ENCODE measurements at places on chromosomes 12 and 14.
A peak's percentile ranks its signal among the peaks of the same experiment; 100 is the strongest.

- no peak for DNase-seq
Observed at GRCh38 chr14:32696325-32697091, 242.2 kb upstream of the NPAS3 start.

DNA sequence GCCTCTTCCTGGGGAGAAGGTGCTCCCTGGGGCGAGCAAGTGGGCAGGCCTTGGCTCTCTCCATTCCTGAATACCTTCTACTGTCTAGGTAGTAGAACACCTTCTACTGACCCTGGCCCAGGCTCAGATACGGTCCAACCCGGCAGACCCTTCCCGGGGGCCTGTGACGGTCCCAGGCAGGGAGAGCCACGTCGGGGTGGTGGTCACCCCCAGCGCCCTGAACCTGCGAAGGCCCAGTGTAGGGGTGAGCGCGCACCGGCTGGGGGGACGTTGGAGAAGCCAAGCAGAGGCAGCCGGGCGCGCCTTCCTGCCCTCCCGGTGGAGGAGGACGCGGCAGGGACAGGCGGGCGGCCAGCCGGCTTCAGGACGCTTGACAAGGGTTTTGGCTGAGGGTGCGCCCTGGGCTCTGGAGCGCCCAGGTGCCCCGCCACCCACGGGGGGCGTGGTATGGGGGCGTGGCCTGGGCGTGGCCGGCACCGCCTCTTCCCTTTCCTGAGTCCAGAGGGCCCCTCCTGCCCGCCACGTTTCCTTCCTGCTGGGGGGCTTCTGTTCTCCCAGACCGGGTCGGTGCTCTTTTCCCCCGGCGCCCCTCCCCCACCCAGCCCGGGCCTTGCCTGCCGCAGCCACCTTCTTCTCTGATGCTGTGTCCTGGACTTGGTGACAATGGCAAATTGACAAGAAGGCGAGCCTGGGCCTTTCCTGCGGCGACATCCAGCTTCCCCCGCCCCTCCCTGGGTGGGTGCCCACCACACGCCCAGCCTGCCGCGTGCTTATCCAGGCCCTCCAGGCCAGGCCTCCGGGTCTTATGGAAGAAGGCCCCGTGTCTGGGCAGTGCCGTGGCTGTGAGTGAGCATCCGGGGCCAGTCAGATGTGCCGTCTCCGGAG lies 24.5 kb upstream of the PPP1R13B start:
- DNase-seq = no peak

- no peak for DNase-seq
Observed at GRCh38 chr12:614411-614970, 48.8 kb downstream of the NINJ2 start.

- DNase-seq = no peak
Observed at GRCh38 chr14:66383257-66383656, 102.9 kb upstream of the CCDC196 start.

DNA sequence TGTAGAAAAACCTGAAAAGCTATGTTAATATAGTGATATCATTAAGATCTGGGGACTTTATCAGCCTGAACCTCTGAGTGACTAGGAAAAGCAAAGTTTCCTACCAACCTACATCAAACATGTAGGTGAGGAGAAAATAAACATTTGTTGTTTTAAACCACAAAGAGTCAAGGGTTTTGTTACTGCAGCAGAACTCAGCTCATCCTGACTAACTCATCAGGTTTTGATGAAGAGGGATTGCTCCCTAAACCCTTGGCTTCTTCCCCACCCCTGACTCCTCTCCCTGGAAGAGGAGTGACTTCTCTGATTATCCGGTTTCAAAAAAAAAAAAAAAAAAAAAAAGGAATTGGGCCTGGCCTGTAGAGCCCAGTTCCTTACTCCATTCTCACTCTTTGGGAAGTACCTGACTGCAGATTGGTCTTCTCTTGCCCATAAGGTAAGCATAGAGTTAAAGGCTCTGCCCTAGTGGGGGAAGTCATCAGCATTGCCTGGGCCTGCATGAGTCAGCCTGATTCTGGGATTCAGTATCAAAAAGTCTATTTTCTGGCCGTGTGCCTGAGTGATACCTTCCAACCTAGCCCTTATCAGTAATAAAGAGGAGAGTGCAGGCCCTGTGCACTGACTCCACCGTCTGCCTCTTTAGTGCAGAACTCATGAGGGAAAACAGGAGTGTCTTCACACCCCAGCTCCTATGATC lies 16.9 kb downstream of the BDKRB1 start:
- DNase-seq = no peak

GRCh38 chr14:29735459-29735858 lies 192.2 kb downstream of the PRKD1 start:
- DNase-seq = no peak

GRCh38 chr14:80567905-80568536 lies 356.7 kb upstream of the DIO2 start:
- DNase-seq = peak; percentile 5

GRCh38 chr12:95738024-95738611 lies 52.4 kb downstream of the NTN4 start:
- no peak for DNase-seq

DNA sequence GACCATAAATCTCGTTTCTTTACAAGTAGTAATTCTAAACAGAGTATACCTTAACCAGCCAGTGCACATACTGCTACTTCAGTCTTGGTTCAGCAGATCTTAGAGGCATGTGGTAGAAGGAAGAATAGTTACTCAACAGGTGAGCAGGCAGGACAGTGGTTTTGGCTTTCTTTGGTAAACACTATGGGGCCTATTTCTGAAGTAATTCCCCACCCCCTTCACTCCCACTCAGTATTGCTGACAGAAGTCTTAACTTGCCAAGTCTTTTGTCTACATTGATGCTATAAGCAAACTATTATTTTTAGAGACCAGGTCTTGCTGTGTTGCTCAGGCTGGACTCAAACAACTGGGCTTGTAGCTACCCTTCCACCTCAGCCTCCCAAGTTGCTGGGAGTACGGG lies 68.5 kb downstream of the FBXO34 start:
- DNase-seq = no peak

GRCh38 chr12:58877243-58877743 lies 43.0 kb downstream of the LRIG3 start:
- peak; percentile 97 for DNase-seq

GRCh38 chr14:103696466-103697071 lies 18.7 kb downstream of the XRCC3 start:
- DNase-seq = no peak

DNA sequence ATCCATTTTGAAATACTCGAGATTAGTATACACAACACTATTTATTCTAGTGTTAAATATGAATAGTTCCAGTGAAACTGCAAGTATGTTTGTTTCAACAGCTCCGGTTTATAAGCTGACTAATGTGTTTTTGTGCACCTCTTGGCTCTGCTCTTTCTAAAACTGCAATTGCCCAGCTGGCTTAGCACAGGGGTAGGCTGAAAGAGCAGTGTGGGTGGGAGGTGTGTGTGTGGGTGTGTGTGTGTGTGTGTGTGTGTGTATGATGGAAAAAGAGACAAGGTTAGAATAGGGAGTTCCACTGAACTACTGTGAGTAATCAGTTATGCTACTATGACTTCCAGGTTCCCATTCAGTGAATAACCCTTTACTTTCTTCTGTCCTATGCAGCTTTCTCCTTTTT lies 37.8 kb upstream of the DDHD1 start:
- DNase-seq = no peak

- no peak for DNase-seq
Observed at GRCh38 chr14:35959835-35960234, 133.7 kb downstream of the BRMS1L start.

- no peak for DNase-seq
Observed at GRCh38 chr12:119592232-119592631, 1.3 kb upstream of the TMEM233 start.

DNA sequence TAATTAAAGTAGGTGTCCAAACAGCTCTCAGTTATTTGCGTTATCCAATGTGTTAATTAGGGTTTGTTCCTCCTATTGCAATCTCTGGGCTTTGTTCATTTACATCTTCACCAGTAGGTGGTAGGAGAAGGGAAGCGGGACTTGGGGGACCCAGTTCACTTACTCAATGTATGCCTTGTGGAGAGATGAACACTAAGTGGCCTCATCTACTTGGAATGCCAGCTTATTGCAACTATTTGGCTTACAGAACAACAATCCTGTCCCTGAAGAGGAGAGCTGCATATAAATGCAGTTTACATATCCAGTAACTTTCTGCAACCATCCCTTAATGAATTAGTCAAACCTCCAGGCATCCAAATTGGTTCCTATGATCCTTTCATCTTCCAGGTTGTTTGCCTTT lies 417.1 kb upstream of the CCDC196 start:
- DNase-seq = no peak

DNA sequence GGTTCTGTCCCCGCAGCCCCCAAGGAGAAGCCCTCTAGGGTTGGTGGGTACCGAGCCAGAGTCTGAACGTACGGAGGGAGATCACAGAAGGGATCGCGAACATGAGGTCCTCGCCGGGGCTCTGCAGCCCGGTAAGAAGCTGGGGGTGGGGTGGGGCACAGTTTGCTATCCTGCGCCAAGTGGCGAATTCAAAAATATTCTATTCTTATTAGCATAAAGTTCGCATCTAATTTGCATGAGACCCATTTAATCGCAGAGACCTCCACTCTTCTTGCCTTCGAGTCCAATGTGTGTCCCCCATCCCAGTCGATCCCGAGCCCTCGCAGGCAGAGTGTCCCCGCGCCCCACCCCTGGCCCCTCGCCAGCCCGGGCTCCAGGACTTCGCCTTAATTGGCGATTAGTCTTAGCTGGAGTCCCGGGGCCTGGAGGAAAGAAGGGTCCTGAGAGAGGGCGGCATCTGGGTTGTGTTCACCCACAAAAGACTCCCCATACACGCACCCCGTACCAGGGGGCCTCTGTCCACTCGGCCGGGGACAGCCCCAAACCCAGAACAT lies 604 bp upstream of the ARHGEF25 start:
- no peak for DNase-seq

DNA sequence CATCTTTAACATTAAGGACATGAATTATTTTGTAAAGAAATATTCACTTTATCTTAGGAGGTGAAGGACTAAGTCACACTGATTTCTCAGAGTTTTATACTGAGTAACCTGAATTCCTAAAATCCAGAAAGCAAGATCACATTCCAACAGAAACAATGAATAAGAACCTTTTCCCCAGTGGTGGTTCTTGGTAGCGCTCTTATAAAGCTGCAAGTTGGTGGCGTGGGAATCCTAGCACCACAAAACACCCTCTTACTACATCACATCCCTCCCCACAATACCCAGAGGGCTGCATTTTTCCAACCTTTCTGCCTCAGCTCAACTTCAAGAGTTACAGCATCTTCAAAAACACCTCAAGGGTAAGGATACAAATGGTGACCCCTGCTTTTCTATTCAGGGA lies 44.0 kb upstream of the SMUG1 start:
- peak; percentile 63 for DNase-seq

- no peak for DNase-seq
Observed at GRCh38 chr14:36214476-36215216, 38.1 kb upstream of the PTCSC3 start.

DNA sequence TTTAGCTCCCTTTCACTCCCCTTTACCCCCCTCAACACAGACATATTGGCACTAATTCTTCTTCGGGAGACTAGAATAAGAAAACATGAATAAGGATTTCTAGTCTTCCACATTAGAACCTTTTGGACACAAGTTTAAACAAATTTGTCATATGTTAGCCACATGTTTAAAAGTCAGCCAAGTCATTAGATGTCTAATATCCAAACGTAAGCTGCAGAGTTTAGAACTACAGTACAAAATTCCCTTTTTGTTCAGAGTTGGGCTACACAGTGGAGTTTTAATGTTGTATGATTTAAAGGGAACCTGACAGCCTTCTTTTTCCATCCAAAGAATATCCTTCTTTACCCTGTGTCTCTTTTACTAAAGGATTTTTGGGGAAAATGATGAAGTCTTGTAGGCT lies 79.8 kb downstream of the PDE6H start:
- no peak for DNase-seq

- DNase-seq = no peak
Observed at GRCh38 chr12:117563007-117563406, 201.6 kb upstream of the NOS1 start.

DNA sequence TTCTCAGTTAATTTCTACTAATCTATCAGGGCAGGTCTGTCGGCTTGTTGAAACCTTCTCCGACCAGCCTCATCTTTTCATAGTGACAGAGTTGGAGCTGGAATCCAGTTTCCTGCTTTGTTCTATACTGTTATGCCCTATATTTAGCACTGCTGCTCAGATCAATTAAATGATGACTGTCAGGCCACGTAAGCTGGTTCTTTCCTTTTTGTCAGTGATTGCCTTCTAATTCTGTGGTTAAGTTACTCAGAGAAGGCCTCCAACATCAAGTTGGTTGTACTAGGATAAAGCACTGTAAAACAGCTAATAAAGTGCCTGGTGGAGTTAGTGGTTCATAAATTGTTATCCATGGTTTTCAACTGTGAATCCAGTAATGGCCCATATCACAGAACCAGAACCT lies 22.6 kb downstream of the DERA start:
- DNase-seq = peak; percentile 41

DNA sequence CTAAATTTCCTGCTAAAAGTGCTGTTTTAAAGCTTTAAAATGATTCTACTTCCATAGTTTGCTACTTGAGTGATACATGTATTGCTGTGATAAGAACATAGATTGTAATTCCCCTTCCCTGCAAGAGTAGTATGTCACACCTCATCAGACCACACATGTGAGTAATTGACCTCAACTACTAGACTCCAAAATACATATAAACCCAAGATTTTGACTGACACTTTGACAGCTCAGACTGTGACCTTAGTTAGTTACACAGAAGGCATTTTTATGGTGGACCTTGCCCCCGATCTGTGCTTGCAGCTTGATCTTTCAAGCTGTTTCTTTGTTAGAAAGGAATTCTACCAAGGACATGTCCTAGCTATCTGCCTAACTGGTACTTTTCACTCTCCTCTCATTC lies 18.6 kb downstream of the APOBEC1 start:
- DNase-seq = no peak

GRCh38 chr12:116382686-116383530 lies 105.4 kb upstream of the MED13L start:
- peak; percentile 97 for DNase-seq

DNA sequence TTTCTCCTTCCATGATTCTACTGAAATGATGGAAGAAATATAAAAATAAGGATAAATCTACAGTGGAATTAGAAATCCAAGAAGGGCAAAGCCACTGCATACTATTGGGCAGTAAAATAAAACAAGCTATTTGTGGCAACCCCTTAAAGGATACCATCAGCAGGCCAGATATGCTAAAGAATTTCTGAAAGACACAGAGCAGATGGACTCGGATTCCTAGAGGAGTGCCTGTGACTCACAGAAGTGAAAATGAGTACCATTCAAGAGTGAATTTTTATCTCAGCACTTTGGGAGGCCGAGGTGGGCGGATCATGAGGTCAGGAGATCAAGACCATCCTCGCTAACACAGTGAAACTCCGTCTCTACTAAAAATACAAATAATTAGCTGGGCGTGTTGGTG lies 318.1 kb downstream of the LRIG3 start:
- DNase-seq = no peak

GRCh38 chr12:106739318-106739717 lies 35.2 kb upstream of the RIC8B start:
- DNase-seq = no peak

GRCh38 chr12:50753232-50753769 lies 10.6 kb upstream of the ATF1 start:
- no peak for DNase-seq

- no peak for DNase-seq
Observed at GRCh38 chr14:23694949-23695663, 58.9 kb downstream of the DHRS2 start.

- DNase-seq = peak; percentile 83
Observed at GRCh38 chr12:79127271-79127751, 262.7 kb downstream of the SYT1 start.

- DNase-seq = no peak
Observed at GRCh38 chr12:56687223-56688128, 608 bp downstream of the PTGES3 start.

- no peak for DNase-seq
Observed at GRCh38 chr12:226401-226800, 12.4 kb upstream of the SLC6A12 start.
